ENCODE measurements at places on chromosomes 11 and 22.
A peak's percentile ranks its signal among the peaks of the same experiment; 100 is the strongest.

DNA sequence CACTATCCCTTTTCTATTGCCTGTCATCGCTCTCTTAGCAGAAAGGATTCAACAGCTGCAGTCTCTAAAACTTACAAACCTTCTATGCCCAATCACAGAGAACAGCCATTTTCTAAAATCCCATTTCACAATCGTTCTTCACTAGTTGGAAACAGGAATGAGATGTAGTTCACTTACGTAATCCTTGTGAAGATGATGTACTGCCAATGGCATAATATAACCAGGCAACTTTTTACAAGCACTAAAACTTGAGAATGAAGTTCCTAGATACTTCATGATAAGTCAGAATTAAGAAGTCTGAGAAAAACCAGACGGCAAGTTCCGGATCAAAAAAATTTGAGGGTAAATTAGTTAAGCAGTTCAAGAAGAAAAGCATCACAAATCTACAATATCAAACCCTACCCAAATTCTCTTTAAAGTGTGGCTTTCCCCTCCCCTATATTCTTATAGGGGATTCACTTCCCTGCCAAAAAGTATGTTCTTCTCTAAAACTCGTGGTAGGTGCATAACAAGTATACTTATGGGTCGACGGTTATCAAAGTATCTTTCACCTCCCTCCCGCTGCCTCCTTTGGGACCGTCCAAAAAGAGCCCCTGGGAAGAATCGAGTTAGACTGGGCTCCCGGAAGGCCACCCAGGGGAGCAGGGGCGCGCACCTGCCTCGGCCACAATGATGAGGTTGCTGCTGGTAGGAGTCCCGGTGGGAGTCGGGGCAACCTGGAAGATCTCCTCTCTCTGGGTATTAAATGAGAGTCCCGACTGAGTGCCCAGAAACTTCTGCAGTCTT lies 666 bp downstream of the MSANTD4 start:
- DNase-seq, result peak; percentile 90

- no peak for DNase-seq
Measured at GRCh38 chr11:65870706-65871681, 1.6 kb downstream of the EFEMP2 start.

DNA sequence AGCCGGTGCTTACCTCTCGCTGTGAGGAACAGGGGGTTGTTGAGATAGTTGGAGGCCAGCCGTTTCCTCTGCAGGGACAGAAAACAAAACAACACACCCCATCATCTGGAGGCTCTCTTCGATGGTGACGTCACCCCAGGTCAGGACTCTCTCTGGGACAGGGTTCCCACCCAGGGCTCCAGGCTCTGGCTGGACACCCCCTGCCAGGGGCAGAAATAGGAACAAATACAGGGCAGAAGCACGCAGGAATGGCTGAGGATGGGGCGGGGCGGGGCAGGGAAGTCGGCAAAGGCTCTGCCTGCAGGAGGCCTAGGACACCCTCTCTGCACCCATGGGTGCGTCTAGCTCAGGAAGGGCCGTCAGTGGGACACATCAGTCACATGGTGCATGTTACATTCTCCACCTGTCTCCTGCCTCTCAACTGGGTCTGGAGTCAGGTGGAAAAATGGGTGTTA lies 118.5 kb downstream of the PHF21B start:
- DNase-seq, result no peak

GRCh38 chr11:73321604-73322381 lies 13.7 kb downstream of the ARHGEF17 start:
- peak; percentile 95 for DNase-seq

DNA sequence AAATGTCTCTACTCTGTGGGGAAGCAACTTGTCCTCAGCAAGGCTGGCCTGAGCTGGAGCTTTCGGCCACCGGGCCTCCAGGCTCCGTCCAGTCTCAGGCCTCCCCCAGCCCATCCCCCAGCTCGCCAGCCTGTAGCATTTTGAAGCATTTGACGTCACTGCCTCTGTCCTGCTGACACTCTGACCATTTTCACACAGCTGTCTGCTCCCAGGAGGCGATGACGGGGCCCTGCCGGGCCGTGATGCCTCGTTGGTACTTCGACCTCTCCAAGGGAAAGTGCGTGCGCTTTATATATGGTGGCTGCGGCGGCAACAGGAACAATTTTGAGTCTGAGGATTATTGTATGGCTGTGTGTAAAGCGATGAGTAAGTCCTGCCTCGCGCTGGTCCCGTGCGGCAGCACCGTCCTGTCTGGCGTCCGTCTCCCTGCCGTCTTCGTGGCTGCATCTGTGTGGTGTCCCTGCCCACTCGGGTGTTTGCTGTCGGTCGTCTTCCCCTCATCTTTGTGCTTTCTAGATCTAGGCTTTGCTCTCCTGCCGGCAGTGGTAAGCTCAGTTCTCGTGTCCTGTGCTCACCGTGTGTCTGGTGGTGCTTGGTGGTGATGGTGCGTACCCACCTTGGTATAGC lies 36.1 kb upstream of the ST14 start:
- no peak for DNase-seq

GRCh38 chr11:15629690-15630321 lies 515.1 kb downstream of the INSC start:
- DNase-seq, result peak; percentile 42

DNA sequence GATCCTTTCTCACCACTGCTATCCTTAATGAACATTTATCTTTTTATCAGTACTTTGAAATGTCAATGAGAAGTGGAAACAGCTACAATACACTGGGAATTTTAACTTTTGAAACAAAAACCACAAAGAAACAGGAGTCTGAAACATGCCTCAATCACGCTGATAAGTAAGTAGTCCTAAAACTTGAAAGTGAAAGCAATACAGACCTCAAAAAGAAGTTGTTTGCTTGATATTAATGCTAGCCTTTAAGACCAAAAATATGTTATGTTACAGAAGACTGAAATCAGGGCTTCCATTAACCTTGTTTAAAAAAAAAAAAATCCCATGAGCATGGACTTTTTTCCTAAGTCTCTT lies 21.3 kb downstream of the PHF21A start:
- DNase-seq, result peak; percentile 56

DNA sequence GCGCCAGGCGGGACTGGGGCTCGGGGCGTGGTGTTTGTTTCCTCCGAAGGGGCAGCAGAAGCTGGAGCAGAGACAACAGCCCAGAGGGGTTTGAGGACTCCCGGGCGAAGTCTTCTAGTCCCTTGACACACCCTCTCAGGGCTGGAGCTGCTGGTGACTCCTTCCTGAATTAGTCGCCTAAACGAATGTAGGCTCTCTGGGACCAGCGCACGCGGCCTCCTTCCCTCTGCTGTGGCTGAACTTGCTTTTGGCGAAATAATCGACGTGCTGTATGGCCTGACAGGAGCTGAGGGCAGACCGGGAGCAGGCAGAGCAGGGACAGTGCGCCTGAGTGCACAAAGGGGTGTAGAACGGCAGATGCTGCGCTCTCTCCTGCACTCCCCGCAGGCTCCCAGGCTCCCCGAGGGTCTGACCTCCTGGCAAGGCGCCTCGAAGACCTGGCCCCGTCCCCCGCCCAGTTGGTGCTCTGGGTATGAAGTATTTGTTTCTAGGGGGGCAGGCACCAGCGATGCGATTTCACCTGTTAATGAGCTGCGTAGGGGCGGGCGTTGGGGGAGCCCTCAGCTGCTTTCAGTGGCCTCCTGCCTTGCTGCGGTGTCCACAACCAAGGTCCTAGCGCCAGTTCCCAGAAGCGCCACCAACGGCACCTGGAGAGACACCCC lies 5.3 kb downstream of the SLC17A6 start:
- DNase-seq, result no peak

DNA sequence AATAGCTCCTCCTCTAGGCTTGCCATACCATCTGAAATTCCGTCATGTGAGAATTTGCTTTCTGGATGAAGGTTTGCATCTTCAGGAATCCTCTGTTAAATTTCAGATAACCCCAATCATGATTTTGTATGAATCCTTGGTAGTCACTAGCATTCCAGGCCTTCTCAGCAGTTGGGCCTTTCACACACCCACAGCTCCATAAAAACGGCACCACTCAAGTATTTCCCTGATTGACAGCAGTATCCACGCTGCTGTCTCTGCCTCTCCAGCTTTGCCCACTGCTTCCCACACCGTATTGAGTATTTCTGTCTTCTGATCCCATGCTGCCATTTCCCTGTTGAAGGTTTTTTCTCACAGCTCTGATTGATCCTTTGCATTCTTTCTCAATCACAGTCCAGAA lies 208.7 kb upstream of the NCAM1 start:
- no peak for DNase-seq

GRCh38 chr11:8477680-8478079 lies 116.3 kb downstream of the STK33 start:
- no peak for DNase-seq

GRCh38 chr11:62552485-62553079 lies 6.0 kb upstream of the AHNAK start:
- DNase-seq, result peak; percentile 65

GRCh38 chr22:36744791-36745190 lies 31.1 kb downstream of the IFT27 start:
- DNase-seq, result no peak

DNA sequence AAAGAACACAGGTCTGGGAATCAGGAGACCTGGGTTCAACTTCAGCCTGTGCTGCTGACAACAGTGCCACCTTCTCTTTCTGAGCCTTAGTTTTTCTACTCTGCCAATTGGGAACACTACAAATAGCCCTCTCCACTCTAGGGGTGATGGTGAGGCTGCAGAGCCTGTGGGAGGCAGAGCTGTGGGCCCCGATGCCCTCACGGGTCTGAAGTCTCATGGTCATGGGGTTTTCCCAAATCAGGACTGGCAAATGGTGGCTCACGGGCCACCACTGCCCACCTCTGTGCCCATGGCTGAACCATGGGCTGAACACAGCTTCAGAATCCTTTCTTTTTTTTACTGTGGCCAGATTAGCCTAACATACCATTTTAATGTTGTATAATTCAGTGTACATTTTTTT lies 19.8 kb downstream of the SYNGR1 start:
- no peak for DNase-seq

- no peak for DNase-seq
Measured at GRCh38 chr22:36375071-36375980, 12.4 kb downstream of the MYH9 start.

- peak; percentile 34 for DNase-seq
Measured at GRCh38 chr11:4539603-4540219, 5.3 kb upstream of the OR52M1 start.

DNA sequence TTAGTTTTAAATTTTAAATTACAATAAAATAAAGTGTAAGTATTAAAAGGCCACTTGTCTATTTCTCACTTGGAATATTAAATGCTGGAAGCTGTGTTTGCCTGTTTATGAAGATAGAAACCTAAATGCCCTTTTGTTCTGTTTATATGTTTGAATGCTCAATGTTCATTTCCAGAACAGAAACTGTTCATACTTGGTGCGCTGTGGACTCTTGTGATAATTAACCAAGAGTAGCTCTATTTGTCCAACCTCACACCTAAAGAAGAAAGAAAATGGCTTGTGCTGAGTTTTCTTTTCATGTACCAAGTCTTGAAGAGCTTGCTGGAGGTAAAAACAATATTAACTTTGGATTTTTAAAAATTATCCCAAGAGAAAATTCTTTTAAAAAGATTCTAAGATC lies 5.7 kb downstream of the C11orf54 start:
- no peak for DNase-seq

DNA sequence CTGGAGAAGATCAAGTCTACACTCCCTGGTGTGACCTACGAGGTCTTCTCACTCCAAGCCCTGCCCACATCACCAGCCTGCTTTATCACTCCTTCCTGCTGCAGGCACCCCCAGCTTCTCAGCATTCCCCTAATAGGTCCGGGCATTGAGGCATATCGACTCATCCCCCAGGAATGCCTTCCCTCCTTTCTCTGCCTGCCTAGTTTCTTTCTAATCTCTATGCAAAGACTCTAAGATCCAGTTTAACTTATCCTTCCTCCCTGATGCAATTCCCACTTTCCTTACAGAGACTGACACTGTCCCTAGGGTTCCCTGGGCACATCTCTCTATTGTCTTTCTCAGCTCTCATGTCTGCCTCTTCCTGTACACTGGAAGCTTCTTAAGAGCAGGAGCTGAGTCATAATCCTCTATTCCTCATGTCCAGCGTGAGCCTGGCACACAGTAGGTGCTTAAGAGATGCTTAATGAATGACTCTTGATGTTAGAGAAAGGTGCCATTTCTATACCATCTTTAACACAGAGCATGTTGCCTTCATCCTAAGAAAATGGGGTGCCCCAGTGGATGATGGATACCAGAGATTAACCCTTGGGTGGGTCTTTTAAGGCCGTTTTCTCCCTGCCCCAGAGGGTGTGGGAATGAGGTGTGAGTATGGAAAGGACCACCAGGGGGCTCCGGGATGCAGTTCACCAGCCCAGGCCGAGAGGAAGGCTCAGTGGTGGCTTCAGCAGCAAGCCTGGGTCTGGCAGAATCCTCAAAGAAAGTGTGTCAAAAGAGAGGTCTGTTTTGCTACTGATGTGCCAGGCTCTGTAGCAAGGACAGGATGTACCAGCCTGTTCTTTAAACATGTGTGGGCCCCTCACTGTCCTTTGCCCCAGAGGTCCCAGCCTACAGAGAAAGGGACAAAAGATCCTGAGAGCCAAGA lies 34.7 kb downstream of the PARVA start:
- peak; percentile 95 for DNase-seq

DNA sequence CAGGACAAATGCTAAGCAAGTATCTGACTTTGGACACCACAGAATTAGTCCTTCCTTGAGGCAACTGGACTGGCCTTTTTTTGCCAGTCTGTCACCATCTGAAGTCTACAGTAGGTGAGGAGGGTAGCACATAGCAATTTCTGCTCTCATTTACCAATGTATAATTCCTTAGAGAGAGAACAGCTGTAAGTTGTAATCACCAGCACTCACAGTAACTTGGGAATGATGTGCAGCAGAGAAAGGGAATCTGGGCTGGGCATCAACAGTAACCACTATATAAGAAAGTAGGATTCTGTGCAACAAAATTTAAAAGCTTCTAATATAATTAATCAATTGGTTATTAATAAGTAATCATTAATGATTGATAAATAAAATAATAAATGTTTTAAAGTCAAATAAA lies 86.3 kb upstream of the FAT3 start:
- no peak for DNase-seq

- no peak for DNase-seq
Measured at GRCh38 chr11:24560324-24560723, 63.5 kb downstream of the LUZP2 start.

DNA sequence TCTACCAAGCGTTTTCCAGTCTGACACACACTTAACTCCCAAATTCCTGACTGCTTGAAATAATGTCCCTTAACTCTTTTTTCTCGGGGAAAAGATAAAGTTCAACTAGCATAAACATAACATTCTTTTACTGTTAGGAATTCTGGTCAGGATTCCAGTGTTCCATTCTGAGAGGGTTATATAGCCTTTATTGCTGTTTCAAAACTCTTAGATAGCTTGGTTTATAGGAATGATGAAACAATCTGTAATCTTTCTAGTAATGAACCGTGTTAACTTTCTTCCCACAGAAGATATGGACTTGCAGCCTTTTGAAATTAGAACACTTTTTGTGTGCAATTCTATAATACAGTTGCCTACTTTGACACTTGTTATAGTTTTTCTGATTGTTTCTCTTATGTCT lies 8.6 kb downstream of the REXO2 start:
- DNase-seq, result peak; percentile 92

DNA sequence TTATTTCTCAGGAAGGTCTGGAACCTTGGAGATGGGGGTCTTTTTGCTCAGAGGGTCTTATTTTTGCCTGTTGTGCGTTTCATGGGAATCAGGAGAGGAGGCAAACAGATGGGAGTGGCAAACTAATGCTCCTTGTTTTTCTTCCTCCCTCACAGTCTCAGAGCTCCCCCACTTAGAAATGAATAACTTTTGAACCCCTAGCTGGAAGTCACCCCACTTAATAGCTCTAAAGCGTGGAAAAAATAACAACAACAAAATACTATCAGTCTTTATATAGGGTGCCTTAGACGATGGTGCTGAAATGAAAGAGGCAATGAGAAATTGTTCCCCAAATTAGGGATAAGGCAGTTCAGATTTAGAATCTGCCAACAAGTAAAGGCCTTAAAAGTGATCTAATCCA lies 76.8 kb upstream of the BDNF start:
- no peak for DNase-seq

Measured in fibroblast of villous mesenchyme (primary cell).